ENCODE measurements at places on chromosomes 1 and 21.

DNA sequence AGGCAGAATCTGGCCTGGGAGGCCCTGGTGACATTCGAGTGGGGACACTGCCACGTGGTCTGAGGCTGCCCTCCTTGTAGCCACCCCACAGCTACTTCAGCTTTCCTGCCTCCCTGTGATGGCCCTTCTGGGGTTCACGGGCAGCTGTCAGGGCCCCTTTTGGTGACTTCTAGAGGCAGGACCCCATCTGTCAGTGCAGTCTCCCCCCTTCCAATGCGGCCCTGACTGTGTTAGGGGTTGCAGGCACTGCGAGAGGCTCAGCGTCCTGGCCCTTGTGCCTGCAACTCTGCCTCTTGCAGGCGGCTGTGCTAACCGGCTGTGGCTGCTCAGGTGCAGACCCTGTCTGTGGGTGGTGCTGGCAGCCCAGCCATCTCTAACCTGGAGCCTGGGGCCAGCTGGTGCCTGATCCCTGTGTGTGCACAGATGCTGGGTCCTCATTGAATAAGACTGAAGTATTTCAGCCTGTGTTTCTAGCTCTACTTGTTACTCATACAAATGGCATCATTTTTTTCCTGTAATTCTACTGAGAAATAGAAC lies 62.2 kb downstream of the S100B start:
- no peak for DNase-seq

DNA sequence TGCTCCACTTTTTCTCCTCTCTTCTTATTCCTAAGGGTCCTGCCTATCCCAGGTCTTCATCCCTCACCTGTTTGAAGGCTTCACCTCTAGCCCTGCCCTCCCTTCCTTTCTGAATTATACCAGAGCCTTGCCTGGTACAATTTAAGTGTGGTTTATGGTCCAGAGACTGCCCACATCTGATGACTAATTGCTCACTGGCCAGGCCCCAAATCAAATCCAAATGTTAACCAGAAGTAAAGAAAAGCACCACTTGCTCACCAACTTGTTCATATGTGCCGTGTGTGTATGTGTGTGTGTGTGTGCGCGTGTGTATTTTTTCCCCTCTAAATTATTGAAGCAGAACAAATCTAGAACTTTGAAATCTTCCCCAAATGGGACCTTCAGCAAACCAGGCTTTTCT lies 26.4 kb downstream of the MYOM3 start:
- DNase-seq = no peak

DNA sequence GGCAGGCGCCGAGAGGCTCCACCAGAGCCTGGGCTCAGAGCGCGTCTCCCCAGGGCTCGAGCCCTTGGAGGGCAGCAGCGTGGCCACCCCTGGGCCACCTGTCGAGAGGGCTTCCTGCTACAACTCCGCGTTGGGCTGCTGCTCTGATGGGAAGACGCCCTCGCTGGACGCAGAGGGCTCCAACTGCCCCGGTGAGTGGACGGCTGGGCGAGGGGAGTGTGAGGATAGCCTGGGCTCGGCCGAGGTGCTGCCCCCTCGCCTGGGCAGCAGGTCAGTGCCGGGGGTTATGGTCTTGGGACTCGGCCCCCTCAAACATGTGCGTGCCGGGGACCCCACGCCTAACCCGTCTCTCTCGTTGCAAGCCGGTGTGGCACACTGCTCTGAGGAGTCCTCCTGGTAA lies 26.8 kb downstream of the AGRN start:
- no peak for DNase-seq

DNA sequence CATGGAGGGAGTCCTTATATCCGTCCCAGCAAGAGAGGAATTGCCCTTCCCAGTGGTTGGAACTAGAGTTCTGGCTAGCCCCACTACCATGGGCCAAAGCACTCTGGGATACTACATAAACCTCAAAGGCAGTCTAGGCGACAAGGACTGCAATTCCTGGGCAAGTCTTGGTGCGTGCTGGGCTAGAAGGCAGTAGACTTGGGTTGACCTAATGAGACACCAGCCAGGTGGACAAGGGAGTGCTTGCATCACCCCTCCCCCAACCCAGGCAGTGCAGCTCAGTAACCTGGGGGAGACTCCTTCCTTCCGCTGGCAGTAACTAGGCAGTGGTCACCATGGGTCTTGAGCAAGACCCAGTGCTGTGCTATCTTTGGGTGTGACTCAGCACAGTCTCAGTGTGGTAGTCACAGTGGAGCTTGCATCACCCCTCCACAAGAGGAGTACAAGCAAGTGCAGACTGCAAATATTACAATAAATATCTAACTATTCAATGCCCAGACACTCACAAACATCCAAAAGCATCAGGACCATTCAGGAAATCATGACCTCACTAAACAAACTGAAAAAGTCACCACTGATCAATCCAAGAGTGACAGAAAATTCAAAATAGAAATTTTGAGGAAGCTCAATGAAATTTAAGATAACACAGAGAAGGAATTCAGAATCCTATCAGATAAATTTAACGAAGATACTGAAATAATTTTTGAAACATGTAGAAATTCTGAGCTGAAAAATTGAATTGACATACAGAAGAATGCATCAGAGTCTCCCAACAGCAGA lies 84.7 kb upstream of the LYPLAL1 start:
- DNase-seq = no peak

DNA sequence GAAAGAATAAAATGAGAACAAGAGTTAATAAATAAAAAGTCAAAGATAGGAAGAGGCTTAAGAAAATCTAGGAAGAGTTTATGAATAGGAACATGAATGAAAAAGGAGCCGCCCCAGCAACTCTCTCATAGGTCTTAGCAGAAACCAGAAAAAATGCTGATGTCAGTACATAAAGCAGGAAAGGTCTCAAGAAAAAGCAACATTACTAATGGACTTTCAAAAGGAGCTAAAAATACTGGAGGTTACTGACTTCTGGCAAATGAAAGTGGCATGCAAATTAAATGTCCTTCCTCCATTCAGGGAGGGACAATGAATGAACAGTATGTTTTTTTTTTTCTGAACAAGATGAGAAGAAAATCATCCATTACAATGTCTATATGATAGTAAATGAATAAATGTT lies 387.6 kb downstream of the BRINP2 start:
- DNase-seq = no peak

- DNase-seq = no peak
Measured at GRCh38 chr1:169091480-169091941, 15.0 kb upstream of the ATP1B1 start.

Data from activated CD8-positive, alpha-beta memory T cell treated with anti-CD3 and anti-CD28 coated beads, Interleukin-2, amount 10 ng/mL, durations not matched to agents 7 days and 5 days (primary cell).